GM23338 (cell line): ENCODE measurements at places on chromosomes 16 and 17. TPM values are rescaled to one million over a fixed set of nuclear protein-coding genes. Genes with fewer than 3 reads are reported as not detected.

The NEURL4 gene
- polyA plus RNA-seq: 6.3 and 6.7 TPM in 2 replicates

The CDRT15 gene
- 0.40 TPM in 1 of 2 replicates, not detected in the other for polyA plus RNA-seq

The CDR2L gene
- 17.7 and 18.3 TPM in 2 replicates for polyA plus RNA-seq

The CD300H gene
- polyA plus RNA-seq: not detected in 2 replicates

The FKBP10 gene
- polyA plus RNA-seq: 26.2 and 32.2 TPM in 2 replicates
